ENCODE measurements at places on chromosomes 13 and 19.

DNA sequence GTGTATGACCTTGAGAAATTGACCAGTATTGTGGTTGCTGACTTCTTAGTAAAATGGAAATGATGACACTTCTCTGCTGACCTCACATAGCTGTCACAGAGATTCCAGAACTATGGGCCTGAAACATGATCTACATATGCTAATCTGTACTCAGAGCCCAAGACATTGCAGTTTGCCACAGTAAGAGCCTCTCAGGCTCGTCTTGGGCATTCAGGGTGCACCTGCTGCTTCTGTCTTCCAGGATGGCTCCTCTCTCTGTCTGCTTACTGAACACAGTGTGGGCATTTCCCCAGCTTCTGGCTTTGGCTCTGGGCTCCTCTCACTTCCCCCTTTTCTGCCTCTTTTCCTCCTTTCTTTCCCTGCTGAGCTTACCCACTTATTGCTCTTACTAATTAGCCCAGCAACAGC, 22.3 kb upstream of the SLC46A3 start:
- DNase-seq: no peak

DNA sequence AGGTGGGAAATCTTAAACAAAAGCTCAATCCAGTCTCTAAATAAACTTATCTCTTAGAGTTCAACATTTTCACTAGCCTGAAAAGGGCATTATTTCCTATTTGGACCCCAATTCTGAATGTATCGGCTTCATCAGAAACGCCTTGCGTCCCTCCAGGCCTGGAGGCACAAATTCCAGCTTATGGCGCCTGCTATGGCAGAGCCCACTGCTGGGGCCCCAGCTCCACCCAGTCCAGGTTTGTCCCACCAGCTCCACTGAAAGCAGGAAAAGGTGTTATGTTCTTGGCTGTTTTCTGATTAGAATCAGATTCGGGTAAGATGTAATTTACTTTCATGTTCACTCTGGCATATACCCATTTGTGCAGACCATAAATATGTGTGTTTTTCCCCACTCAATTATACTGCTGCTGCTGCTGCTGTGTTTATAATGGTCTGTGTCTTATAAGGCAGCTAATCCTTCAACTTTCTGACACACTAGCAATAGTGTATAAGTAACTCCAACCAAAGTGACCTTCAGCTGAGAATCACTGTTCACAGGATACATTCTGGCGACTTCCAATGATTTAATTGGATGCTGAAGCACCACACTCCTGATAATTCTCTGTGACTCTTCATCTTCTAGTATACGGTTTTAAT, 6.4 kb downstream of the IRS2 start:
- DNase-seq: no peak

- no peak for DNase-seq
Observed at GRCh38 chr13:51283371-51283770, 56.1 kb upstream of the SERPINE3 start.

GRCh38 chr13:111033172-111034130, 81.7 kb upstream of the ARHGEF7 start:
- peak; percentile 13 for DNase-seq

- no peak for DNase-seq
Observed at GRCh38 chr13:112141643-112142400, 74.9 kb downstream of the SOX1 start.

GRCh38 chr13:113406321-113407102, 42.6 kb upstream of the GRTP1 start:
- DNase-seq: no peak

DNA sequence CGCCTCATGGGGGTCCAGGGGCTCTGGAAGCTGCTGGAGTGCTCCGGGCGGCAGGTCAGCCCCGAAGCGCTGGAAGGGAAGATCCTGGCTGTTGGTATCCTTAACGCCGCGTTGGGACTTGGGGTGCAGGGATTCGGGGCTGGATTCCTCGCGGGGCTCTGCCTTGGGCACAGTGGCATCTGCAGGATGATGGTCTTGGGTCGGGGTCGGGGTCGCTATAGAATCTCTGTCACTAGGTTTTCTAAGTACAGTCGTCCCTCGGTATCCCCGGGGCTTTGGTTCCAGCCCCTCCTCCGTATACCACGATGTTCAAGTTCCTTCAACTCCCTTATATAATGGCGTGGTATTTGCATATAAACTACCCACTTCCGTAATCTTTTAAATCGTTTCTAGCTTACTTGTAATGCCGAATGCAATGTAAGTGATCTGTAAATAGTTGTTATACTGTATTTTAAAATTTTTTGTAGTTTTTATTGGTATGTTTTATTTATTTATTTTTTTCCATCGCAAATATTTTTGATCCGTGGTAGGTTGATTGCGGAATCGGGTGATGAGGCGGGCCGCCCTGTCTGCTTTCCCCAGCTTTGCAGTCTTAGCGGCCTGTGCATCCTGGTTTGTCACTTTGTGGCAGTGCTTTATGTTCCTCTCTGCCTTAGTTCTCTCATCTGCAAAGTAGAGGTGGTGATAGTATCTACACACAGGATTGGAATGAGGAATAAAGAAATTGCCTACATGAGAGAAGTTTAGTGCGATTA, 606 bp downstream of the ERCC5 start:
- DNase-seq: peak; percentile 25

DNA sequence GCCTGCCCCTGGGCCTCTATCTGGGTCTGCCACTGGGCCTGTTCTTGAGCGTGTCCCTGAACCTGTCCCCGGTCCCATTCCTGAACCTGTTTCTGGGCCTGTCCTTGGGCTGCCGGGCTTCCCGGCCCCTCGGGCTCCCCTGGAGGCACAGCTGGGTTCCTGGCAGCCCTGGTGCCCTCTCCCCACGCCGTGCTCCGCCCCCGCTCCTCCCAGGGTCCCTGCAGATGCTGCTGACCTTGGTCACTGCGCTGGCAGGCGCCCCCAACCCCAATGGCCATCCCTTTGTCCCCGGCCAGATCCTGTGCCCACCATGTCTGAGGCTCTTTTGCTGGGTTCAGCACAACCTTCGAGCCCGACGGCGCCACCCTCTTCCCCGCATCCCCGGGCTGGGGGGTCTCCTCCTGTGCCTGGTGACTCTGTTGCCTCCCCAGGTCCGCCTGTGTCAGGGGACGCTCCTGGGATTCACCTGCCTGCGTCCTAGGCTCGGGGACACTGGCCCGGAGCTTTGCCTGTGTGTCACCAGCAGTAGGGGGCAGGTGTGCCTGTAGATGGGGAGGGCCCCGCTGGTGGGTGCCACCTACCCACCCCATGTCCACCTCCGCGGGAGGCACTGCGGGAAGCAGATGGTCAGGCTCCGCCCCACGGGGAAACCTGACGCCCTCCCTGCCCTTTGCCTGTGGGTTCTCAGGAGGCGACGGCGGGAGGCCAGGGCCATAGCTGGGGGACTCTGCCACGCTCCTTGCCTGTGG, 41.0 kb upstream of the GRTP1 start:
- DNase-seq: no peak

DNA sequence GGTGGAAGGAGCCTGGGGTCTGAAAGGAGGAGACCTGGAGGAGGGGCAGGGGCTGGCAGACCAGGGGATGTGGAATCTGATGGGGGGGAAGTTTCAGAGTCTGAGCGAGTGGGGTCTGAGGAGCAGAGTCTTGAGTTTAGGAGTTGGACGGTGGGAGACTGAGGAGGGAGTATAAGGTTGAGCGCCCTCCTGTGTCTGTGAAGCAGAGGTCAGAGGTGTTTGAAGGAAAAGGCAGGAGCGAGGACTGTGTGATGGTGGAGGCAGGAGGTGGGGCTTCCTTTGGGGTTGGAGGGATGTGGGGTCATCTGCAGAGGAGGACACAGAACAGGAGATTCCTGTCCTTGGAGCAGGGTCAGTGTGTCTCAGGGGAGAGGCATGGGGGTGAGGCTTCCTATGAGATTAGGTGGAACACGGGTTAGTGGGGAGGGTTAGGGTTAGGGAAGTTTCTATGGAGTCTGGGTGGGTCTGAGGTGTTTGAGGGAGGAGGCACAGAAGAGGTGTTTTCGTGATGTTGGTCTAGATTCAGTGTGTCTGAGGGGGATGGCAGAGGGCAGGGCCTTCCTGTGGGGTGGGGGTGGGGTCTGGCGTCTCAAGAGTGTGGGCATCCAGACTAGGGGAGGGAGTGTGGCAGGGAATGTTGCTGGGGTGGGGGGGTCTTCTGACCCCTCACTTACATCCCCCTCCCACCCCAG, 8.3 kb downstream of the RYR1 start:
- no peak for DNase-seq

GRCh38 chr13:109271555-109272541, 514.5 kb downstream of the IRS2 start:
- no peak for DNase-seq

DNA sequence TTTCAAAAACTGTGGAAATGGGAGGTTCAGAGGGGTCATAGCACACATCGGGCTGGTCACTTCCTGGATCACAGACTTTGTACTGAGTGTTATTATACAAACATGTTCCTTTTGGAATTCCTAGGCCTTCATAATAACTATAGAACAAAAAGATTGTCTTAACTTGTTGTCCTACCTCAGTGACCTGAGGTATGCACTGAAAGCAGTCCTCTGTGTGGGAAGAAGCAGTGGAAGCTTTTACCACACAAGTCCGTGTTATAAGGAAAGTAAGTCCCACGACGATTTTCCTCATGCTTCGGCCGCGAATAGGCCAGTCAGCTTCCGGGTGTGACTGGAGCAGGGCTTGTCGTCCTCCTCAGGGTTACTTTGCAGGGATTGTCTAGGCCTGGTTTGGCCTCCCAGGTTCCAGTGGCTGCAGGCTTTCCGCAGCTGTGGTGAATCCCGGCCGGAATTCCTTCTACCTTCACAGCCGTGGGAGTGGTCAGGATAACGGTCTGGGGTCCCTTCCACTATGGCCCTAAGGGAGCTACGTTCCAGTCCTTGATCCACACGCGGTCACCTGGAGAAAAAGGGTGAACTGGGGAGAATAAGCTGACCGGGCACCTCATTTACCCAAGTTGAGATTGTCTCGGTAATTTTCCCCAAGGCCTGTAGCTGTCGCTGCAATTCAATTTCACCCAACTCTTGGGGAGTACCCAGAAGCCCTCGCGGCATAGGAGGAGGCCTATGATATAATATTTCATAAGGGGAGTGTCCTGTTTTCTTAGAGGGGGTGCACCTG, 16.0 kb downstream of the NAPSA start:
- no peak for DNase-seq
